Esophagus squamous epithelium (tissue), 5 donors: ENCODE measurements at places on chromosomes 1 and 21. TPM values are rescaled to one million over a fixed set of nuclear protein-coding genes. Genes with fewer than 3 reads are reported as not detected.
A peak's percentile ranks its signal among the peaks of the same experiment; 100 is the strongest.

- DNase-seq, result peak; percentile 56
Measured at GRCh38 chr1:183472488-183473216, at the start of gene SMG7. TSS of gene SMG7 (plus strand) at chr1:183472499. CDS start at chr1:183472621, 122 bp downstream.

- no peak for DNase-seq
Measured at GRCh38 chr21:41581592-41582228, 73.8 kb upstream of the TMPRSS2 start.

GRCh38 chr21:28822486-28823335, 170.0 kb downstream of the LTN1 start:
- DNase-seq, result no peak

GRCh38 chr1:232273011-232273410, 356.9 kb downstream of the SIPA1L2 start:
- DNase-seq, result no peak

- DNase-seq, result no peak
Measured at GRCh38 chr1:235006816-235007215, 121.8 kb downstream of the TOMM20 start.

GRCh38 chr1:85042413-85042812, 5.9 kb downstream of the MCOLN3 start:
- DNase-seq, result no peak

GRCh38 chr1:51690285-51690961, 73.5 kb downstream of the OSBPL9 start:
- no peak for DNase-seq

- no peak for DNase-seq
Measured at GRCh38 chr1:8013800-8014199, 12.3 kb downstream of the ERRFI1 start.

GRCh38 chr1:218673170-218673569, 328.0 kb downstream of the TGFB2 start:
- no peak for DNase-seq

DNA sequence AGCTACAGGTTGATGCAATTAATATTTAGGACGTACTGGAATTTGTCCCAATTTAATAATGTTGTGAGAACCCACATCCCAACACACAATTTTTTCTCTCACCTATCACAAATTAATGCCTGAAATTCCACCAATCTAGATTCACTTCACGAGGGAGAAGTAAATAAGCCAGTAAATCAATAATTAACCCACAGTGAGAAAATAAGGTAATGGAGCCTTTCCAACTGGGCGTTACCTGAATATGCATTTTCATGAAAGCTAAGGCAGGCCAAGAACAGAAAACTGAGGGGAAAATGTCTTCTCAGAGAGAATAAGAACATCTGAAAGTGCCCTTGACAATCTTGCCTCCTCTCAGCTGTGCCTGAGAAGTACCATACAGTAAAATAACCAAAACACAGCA, 240.8 kb upstream of the NR5A2 start:
- no peak for DNase-seq

The NR5A2 gene
- 4.2 TPM for total RNA-seq

The NECTIN4 gene
- total RNA-seq, result 161 TPM

The CRYAA gene
- not detected for total RNA-seq

The LCE1B gene
- total RNA-seq, result not detected

The KRTAP11-1 gene
- total RNA-seq, result not detected
